ENCODE measurements at places on chromosomes 11 and 22.

DNA sequence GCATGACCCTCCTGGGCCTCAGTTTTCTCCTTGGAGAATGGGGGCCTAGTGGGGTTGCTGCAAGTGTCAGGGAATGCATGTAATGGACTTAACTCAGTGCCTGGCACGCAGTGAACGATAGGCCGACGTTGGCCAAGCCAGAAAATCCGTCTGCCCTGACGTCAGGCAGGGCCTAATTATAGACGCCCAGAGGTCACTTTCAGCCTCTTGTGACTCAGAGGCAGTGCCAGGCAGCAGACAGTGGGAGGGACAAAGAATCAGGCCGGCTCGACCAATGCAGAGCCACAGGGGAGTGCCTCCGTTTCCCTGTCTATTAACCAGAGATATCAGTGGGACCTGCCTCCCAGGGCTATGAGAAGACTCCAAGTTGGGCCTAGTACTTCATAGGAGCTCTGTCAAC lies 115.0 kb downstream of the MN1 start:
- DNase-seq: no peak

GRCh38 chr11:31199378-31199777 lies 170.2 kb downstream of the DCDC1 start:
- no peak for DNase-seq

GRCh38 chr11:75077316-75077715 lies 19.4 kb downstream of the OR2AT4 start:
- no peak for DNase-seq

GRCh38 chr11:6397636-6398035 lies 7.4 kb downstream of the SMPD1 start:
- DNase-seq: no peak

GRCh38 chr11:114609429-114609828 lies 13.8 kb upstream of the NXPE4 start:
- DNase-seq: no peak

DNA sequence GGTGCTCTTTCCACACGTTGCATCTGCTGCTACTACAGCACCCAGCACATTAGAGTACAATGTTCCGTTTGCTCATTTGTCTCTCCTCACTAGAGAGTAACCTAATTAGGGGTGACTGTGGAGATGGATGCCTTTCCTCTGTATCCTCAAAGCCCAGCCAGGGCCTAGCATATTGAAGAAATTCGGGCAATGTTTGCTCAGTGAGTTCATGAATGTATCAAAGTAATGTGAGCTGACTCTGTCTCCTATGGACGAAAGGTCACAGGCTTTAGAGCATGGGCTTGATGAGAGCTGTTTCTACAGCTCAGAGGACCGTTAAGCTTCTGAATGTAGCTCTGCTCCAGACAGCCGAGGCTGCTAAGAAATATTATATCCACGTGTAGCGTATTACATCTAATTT lies 67.5 kb downstream of the C11orf58 start:
- no peak for DNase-seq

GRCh38 chr22:44839721-44840120 lies 87.3 kb downstream of the ARHGAP8 start:
- no peak for DNase-seq

DNA sequence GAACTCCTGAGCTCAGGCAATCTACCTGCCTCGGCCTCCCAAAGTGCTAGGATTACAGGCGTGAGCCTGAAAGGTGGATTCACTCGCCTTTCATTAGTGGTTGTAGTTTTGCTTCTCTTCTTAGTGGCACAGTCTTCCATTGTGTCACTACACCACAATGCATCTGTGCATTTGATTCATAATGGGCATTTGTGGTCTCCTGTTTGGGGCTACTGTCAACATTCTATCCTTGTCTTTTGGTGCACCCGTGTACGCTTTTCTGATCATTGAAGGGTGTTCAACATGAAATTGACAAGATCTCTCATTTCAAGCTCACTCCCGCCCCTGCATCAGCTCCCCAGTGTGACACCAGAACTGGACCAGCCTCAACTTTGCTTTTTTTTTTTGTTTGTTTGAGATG lies 2.0 kb upstream of the SYT12 start:
- no peak for DNase-seq

GRCh38 chr22:49051491-49052022 lies 776.1 kb downstream of the BRD1 start:
- no peak for DNase-seq

DNA sequence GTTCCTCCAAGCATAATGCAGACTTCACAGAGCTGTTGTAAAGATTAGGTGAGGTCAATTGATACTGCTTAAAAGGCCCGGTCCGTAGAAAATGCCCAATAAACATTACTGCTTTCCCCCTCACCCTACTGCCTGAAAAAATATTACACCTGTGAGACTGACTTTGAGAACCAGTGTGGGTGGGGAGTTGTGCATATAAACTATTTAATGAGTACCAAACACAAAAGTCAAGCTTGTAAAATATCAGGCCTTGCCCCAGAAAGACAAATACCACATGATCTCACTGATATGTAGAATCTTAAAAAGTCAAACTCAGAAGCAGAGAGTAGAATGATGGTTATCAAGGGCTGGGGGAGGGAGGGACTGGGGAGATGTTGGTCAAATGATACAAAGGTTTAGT lies 46.7 kb downstream of the C22orf42 start:
- DNase-seq: no peak

GRCh38 chr22:22144858-22145257 lies 99.7 kb upstream of the VPREB1 start:
- no peak for DNase-seq

- DNase-seq: no peak
Observed at GRCh38 chr11:23903044-23903704, 593.7 kb upstream of the LUZP2 start.

GRCh38 chr11:132088551-132088950 lies 718.1 kb downstream of the NTM start:
- DNase-seq: no peak

- DNase-seq: no peak
Observed at GRCh38 chr11:121643479-121644186, 190.9 kb upstream of the SORL1-AS1 start.

DNA sequence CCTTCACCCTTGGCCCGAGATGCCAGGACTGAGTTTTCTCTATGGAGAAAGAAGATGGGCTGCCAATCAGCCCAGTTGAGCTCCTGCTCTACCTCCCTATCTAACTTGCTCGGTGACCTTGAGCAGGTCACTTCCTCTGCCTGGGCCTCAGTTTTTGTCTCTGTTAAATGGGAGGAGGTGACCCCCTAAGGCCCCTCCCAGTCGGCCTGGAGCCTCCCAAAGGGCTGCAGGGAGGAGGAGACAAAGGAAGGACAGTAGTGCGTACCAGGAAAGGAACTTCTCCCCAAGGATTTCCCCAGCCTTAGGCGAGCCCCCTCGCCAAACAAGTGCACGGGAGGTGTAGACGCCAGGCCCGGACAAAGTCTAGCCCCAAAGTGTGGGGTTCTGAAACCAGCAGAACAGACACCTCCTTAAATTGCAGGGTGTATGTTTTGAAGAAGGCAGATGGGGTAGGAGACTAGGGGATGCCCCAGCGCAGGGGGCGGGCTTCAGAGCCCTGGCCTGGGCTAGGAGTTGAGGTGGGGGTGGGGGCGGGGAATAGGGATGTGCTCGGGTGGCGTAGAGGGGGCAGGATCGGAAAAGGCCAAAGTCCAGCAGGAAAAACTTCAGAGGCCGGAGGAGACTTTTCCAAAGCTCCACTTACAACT lies 1.0 kb downstream of the CBX7 start:
- no peak for DNase-seq

- no peak for DNase-seq
Observed at GRCh38 chr11:27470826-27471588, 1.6 kb downstream of the LGR4 start.

GRCh38 chr11:117745346-117745745 lies 51.7 kb downstream of the DSCAML1 start:
- no peak for DNase-seq

DNA sequence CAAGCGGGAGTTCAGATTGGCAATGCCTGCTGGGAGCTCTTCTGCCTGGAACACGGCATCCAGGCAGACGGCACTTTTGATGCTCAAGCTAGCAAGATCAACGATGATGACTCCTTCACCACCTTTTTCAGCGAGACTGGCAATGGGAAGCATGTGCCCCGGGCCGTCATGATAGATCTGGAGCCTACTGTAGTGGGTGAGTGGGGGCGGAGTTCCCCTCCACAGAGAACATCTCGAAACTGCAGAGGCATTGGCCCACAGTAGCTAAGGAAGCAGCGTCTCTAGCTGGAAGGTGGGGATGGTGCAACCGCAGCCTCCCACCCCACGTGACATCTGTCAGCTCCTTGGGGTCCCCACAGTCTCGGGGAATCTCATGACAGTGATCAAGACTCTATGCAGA lies 10.9 kb downstream of the TUBA8 start:
- DNase-seq: no peak

DNA sequence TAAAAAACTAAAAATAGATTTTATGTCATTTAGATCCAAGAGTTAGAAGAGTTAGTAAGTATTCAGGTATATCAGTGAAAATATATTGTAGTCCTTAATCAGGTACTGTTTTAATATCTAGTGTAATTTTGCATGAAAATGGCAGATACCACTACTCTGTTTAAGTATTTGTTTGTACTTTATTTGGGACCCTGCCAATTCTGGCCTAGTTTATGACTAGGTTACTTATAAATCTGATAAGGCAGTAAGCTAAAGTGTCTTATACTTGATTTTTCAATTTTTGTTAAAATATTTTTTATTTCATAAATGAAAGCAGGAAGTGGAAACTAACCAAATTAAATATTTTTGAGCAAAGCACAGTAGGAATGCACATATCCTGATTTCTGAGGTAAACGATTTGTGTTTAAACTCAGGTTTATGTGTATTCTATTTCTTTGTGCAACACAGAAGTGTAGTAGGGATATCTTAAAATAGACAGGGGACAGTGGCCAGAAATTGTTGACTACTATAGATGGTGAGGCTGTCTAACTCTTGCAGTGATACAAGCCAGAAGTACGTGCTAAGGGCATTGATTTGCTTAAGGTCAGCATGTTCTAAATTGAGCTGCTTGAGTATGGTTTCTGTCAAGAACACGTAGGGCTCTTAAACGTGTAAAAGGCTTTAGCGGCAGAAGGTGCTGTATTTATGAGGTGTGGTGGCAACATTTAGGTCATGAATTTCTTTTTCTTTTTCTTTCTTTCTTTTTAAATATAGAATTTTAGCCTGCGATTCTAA lies 34.0 kb downstream of the HIPK3 start:
- no peak for DNase-seq

DNA sequence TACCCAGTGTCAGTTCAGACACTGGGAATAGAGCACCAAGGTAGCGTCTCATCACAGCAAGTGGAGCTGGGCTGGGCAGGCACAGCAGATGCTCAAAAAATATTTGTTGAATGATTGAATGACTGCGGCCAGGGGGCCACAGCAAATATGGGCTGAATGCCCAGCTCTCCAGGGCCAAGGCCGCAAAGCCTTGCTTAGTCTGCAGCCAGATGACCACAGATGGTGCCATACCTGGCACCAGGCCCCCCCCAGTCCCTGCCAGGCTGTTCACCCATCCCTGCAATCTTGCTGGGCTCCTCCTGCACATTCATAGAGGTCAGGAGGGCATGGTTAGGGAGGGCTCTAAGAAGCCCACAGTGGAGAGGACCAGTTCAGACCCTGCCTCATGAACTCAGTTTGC lies 32.9 kb downstream of the ZC3H7B start:
- no peak for DNase-seq

DNA sequence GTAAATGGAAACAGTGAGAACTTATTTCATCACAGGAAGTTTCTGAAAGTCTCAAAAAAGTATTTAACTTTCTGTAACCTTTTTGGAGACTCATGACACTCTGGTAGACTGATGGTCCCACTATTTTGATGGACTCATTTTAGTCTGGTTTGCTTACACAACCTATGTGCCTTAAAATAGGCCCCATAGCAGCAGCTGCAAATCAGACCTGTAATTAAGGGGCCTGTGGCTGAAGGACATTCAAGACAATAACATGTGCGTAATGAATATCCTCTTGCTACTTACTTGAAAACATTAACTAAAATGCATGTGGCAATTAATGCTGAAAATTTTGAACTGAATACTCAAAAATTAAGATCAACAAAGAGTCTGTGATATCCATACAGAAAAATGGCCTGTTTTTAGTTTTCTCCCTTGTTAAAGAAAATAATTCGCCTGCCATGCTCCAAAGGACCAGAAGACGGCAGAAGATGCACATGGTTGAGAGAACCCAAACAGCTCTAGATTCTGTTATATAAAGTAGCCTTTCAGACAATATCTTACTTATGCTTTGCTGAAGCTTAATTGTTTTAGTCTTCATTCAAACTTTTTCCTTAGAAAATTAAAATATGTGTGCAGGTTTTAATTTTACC lies 568.5 kb downstream of the KCNA4 start:
- no peak for DNase-seq

GRCh38 chr11:19793326-19793725 lies 80.7 kb downstream of the NAV2 start:
- no peak for DNase-seq

DNA sequence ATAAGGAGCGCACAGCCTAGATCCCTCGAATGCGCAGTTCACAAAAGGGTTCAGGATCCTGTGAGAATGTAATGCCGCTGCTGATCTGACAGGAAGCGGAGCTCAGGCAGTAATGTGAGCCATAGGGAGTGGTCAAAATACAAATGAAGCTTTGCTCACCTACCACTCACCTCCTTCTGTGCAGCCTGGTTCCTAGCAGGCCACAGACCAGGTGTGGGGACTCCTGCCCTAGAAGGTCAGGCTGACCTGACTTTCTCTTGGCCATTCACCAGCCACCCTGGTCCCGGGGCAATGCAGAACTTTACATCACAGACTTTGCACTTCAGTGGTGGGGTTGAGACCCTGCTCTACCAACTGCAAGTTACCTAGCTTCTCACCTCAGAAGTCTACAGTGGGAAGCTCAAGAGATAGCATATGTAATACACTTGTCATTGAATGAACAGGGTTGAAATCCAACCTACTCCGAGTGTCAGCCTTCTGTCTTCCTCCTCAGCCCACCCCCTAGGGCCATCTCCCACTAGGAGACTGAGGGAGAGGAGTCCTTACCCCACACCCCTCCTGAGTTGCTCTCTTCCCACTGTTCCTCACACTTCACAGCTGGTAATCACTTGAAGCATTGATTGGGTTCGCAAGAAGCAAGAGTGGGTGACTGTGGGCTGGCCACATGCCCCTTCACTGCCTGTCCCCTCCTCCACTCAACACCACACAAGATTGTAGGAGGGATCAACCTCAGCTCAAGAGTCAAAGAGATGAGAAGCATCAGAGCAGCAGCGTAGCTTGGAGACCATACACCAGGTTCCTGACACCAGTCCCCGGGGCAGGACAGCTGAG lies 2.0 kb upstream of the KCNJ1 start:
- no peak for DNase-seq

DNA sequence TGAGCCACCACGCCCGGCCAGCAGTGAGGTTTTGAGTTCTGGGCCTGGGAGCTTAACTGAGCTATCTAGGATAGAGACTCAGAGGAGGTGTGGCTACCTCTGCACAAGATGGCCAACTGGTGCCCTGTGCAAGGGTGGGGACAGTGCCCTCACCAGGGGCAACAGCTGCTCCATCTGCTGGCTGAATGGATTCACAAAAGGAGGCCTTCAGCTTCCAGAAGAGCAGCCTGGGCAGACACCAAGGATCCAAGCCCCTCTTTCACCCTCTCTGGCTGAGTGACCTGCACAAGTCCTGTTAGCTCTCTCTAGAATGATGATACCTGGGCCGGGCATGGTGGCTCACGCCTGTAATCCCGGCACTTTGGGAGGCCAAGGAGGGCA lies 33.5 kb upstream of the BAIAP2L2 start:
- no peak for DNase-seq
